IPS DF 6.9 (cell line): ENCODE measurements at places on chromosomes 2 and 18.

DNA sequence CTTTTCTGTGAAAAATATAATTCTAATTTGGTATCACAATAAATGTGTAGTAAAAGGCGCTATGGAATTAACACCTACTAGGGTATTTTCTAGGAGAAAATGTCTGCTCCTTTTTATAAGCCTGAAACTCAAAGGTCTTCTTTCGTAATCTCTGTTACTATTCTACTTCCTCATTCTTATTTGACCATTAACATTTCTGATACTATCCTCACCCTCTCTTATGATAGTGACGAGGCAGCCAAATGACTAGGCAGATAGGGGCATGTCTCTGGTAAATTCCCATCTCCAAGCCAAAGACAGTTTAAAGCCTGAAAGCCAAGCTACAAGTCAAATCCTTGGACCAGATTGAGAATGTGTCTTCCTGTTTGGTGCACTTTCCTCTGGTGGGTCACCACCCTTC, 251.7 kb downstream of the LRRTM4 start:
- DNase-seq: no peak

DNA sequence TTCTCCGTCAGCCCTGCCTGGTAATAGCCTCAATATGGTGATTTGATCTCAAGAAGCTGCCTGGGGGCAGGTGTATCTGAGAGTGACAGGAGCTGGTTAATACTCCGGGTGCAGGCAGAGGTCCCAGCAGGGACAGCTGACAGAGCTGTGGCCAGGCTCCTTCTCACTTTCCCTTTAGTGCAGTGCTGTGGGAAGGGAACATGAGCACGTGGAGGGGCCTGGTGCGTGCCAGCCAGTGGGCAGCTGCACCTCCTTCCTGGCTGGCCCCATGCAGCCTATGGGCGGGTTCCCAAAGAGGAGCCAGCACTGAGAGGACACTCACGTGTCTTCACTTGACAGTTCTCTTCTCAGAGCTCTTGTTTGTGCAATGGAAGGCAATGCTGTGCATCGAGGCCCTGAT, 9.1 kb downstream of the CNNM4 start:
- DNase-seq: no peak

GRCh38 chr2:228675091-228675490, 493.6 kb upstream of the SPHKAP start:
- DNase-seq: no peak

DNA sequence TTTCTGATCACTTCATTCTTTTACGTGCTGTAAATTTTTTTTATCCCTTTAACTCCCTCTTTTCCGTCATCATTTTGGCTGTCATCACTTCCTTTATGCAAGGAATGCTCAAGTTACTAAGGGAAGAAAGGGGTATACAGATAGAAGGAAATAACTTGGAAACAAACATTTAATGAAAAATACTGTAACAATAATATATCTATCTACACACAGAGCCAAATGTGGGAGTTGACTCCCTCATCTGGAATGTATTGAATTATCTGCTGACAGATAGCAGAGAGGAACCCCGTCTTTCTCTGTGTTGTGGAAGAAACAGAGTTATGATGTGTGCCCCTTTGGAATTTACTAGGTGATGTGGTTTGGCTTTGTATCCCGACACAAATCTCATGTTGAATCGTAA, 182.5 kb upstream of the NXPH2 start:
- DNase-seq: no peak

GRCh38 chr2:120269076-120269744, 16.6 kb downstream of the RALB start:
- no peak for DNase-seq
